ENCODE measurements at places on chromosomes 2 and 18.
A peak's percentile ranks its signal among the peaks of the same experiment; 100 is the strongest.

DNA sequence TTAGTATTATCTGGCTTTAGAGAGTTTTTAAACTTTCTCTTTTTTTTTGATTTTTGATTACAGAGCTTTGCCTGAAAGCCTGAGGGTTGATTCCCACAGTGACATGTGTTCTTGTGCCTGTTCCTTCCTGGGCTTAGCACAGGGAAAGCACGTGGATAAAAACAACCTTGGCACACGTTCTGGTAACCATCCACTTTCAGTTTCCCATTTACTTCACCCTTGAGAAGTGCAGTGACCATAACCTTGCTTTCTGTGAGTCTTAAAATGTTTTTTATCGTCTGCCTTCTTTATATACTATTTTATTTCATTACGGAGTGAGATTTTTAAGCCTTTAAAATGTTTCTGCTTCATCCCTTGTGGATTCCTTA is 11.5 kb downstream of the CD226 start:
- H3K27me3 ChIP-seq, result no peaks in the 10 kb centered on the region
- DNase-seq, result no peak
- no peak overlapping the region for H3K27ac ChIP-seq
- no peak overlapping the region for H3K4me3 ChIP-seq

DNA sequence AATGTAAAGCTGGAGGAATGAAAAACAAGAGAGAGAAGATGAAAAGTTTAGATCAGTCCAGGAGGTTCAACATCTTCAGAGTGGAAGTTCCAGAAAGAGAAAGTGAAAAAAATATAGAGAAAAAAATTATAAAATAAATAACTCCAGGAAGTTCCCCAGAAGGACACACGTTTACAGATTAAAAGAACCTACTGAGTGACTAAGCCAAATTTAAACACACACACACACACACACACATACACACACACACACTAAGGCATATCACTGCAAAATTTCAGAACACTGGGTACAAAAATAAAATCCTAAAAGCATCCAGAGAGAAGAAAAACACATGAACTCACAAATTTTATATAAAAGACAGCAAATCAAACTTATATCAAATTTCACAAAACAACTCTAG is 85.9 kb upstream of the PMAIP1 start:
- H3K4me1 ChIP-seq, result no peaks in the 10 kb centered on the region
- DNase-seq, result no peak
- H3K36me3 ChIP-seq, result no peaks in the 10 kb centered on the region
- H3K27ac ChIP-seq, result no peak overlapping the region

DNA sequence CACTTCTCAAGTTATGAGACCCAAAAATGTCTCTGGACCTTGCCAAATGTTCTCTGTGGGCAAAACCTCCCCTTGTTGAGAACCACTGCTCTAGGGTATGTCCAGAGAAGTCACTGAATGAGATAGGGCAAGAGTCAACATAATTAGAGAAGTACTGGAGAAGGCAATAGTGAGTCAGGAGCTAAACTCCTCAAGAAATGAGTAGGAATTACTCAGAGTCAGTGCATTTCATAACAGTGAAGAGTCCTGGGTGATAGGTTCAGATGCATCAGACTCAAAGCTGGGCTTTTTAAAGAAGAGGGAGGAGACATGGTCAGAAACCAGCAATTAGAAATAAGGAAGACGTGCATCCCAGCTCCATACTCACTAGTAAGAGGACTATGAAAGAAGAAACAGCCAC is 38.6 kb upstream of the IHH start:
- peak; percentile 26 for DNase-seq
- H3K27me3 ChIP-seq, result no peaks in the 10 kb centered on the region
- H3K27ac ChIP-seq, result no peak overlapping the region

- peak overlapping the region; percentile 36 for H3K27ac ChIP-seq
- peak overlapping the region; percentile 90 for H3K4me3 ChIP-seq
- H3K4me1 ChIP-seq, result peaks cover 9% of the 10 kb centered on the region
- H3K27me3 ChIP-seq, result no peaks in the 10 kb centered on the region
- no peak for DNase-seq
These were observed 472 bp downstream of the SLC20A1 start for GRCh38 chr2:112646102-112646719.
